ENCODE measurements at places on chromosomes 2 and 18.

- DNase-seq = no peak
These were observed 43.0 kb upstream of the ZNF804A start for GRCh38 chr2:184555352-184555751.

DNA sequence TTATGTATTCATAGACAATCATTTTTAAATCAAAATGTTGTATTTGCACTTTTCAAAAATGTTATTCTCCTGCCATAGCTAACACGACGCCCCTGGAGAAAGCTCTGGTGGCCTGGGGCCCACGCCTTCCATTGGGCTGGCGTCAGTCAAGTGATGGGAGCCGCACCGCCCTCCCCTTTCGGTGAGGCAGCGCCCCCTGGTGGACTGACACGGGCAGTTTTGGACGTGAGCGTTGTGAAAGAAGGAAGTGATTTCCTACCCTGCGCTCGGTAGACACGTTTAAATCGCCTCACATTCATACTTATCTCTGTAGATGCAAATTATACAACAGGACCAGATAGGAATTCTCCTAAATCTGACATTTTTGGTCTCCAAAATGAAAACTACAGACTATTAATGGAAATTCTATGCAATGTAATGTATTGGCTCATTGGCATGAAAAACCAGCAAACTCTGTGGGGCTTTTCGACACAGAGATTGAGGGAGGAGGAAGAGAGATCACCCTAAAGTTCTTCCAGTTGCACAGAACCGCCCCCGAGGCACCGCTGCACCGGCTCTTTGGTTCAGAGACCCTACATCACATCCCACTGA, 326.2 kb upstream of the SOX11 start:
- no peak for DNase-seq

GRCh38 chr18:33906046-33906445, 318.7 kb downstream of the NOL4 start:
- DNase-seq = no peak

DNA sequence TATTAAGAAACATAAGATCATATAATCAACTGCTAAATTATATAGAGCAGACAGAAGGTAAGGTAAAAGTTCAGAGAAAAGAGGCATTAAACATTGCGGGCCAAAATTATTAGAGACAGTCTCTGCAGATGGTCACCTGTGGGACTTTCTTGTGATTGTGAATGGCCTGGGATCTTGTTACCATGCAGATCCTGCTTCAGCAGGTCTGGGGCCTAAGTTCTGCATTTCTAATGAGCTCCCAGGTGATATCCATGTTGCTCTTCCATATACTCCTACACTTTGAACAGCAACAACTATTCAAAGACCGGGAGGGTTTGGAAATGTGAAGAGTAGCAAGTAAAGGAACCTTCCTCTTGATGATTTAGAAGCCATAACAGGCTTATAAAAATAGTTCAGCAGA, 8.5 kb upstream of the ETAA1 start:
- no peak for DNase-seq

DNA sequence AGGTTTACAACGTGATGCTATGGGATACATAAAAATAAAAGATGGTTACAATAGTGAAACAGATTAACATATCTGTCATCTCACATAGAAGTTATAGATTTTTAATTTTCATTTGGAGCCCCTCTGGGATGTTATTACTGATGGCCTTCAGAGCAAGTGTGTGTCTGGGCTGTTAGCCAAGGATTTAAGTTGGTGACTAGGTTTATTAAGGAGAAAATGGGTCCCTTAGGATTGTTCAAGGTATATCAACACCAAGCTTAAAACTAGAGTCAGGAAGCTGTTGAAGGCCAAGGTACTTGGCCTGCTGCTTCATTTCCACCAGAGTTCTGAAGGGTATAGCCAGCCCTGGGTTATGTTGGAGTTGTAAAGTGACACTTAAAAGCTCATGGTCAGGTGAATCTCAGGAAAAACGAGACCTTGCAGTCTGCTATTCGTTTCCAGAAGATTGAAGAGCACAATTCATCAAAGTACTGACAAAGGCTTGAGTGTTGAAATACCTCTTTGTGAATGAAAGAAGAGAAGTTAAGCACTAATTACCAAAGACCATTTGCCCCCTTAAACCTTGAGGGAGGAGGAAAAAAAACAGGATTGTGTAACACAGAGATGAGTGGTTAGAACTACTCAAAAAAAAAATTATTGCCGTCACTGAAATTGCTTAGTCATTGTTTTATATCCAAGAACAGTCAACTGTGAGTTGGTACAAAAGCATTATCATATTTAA, 48.4 kb downstream of the MAP2 start:
- no peak for DNase-seq

DNA sequence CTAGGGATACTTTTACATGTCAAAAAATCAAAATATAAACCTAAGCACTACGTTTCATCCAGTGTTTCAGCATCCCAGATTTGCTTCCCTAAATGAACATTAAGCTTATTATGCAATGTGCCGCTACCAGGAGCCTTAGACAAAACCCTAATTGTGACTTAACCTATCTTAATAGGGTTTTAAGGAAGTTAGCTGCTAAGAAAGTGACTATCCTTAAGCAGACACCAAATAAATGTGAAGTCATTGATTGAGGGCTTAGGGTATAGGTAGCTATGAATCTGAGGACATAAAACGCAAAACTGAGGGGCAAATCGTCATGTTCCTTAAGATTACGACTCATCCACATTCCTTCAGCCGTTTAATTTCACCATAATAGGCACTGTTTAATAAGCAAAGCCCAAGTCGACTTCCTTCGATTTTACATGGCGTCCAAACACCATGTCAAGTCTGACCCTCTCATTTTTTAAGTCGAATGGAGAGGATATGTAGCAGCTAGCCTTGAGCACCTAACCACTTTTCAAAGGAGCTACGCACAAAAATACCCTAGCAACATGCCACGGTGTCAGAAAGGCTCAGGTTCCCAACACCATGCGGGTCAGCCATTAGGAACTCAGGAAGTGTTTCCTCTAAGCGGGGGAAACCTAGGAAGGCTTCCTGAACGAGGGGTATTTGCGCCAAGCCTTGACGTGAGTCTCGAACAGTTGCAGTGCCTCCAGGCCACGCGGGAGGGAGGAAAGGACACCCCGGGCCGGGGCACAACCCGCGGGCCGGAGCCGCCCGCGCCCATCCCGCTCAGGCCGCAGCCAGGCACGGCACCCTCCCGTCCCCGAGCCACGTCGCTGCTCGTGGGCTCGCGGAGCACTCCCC, 1.0 kb downstream of the HDLBP start:
- DNase-seq = no peak

- DNase-seq = no peak
These were observed 171.8 kb downstream of the GBX2 start for GRCh38 chr2:235996419-235996818.

GRCh38 chr18:2134364-2134763, 436.9 kb downstream of the METTL4 start:
- DNase-seq = no peak

GRCh38 chr2:11562011-11562410, 28.2 kb downstream of the GREB1 start:
- no peak for DNase-seq

Measured in CD8-positive, alpha-beta T cell (primary cell).